Dermis microvascular lymphatic vessel endothelial cell (primary cell): ENCODE measurements at places on chromosomes 6 and 20. TPM values are rescaled to one million over a fixed set of nuclear protein-coding genes. Genes with fewer than 3 reads are reported as not detected.

The TFAP2D gene
- total RNA-seq = not detected in 2 replicates

The OLIG3 gene
- not detected in 2 replicates for total RNA-seq

The SH3BGRL2 gene
- total RNA-seq = 81.8 and 98.2 TPM in 2 replicates

The MOG gene
- not detected in 2 replicates for total RNA-seq

The NKAIN2 gene
- not detected in 2 replicates for total RNA-seq

The ASIP gene
- not detected in 2 replicates for total RNA-seq

The ARHGAP18 gene
- 36.0 and 67.1 TPM in 2 replicates for total RNA-seq

The ARMH2 gene
- not detected in 2 replicates for total RNA-seq

The SLC26A8 gene
- not detected in 2 replicates for total RNA-seq

The CSNK2B gene
- 76.5 and 99.5 TPM in 2 replicates for total RNA-seq

The TNFRSF21 gene
- 60.7 and 120 TPM in 2 replicates for total RNA-seq
